ENCODE measurements at places on chromosomes 12 and 14. TPM values are rescaled to one million over a fixed set of nuclear protein-coding genes. Genes with fewer than 3 reads are reported as not detected.

DNA sequence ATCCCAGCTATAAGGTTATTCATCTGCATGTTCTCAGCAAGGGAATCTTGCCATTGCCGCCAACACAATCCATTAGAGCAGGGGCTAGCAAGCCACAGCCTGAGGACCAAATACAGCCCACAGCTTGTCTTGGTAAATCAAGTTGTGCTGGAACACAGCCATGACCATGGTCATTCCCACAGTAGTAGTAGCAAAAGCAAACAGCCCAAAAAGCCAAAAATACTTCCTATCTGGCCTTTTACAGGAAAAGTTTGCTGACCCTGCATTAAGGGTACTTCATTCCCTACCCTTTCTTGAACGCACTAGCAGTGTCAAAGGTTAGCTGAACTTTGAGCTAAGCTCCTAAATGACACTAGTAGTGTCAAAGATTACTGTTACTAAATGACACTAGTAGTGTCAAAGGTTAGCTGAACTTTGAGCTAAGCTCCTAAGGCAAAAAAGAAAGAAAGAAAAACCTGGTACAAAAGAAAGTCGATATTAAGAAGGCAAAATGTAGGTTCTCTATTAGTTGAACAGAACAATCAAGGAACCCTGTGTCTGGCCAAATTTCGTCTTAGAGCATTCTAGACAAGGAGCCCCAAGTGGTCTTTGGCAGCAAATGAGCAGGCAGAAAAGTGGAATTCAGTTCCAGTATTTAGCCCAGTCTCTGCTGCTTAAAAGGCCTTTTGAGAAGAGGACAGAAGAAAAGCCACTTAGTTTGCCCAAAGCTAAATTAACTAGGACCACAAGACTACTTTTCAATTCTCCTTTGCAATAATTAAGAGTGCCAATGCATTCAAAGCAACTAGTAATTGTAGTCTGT, 67.7 kb downstream of the NT5DC3 start:
- DNase-seq = no peak

DNA sequence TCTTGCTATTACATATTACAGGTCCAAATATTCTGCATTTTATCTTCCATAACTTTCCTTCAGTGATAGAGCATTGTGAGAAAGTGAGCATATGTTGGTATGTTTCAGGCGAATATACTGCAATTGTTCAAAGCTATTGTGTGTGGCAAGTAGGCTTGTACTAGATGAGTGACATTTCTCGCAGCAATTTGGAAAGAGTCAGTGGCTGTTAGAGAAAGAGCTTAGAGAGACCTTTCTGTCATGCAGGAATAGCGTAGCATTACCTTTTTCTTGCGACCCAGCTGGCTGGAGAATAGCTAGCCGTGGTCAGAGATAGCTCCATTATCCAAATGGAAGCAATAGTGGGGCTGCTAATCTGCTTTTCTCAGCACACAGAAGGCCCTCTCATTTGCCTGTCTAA, 678.5 kb upstream of the FOXG1 start:
- DNase-seq = no peak

- DNase-seq = peak; percentile 21
Measured at GRCh38 chr14:91059576-91060350, 678 bp downstream of the RPS6KA5 start.

GRCh38 chr14:63533474-63533873, 9.7 kb downstream of the PPP2R5E start:
- no peak for DNase-seq

DNA sequence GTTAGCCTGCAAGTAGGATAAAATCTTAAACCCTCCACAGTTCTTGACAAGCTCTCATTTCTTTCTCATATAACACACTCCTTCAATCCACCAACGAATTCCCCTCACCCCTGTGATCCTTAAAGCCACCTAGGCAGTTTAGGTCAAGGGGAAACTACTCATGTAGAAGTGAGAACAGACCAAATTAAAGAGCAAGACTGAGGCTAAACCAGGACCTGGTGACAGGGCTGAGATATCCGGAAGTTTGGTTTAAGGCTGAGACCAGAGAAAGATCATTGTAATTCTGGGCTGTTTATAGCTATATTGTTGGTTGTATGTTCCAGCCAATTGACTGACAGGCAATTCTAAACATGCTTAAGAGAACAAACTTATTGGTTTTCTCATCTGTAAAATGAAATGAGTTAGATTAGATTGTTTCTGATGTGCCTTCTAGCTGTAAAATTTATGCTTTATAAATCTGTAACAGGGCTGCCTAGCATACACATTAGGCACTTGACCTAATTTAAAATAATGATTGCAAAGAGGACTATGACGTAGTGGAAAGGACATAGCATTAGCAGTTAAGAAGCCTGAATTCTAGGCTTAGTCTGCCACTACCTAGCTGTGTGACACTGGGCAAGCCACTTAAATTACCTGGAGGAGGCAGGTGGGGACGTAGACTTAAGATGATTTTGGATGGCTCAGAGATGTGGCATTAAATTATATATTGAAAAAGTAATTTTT, 53.9 kb upstream of the PTGR2 start:
- no peak for DNase-seq

The DHRS2 gene
- 1.1 TPM for total RNA-seq

The BRI3BP gene
- total RNA-seq = 16.0 TPM

The NKX2-1 gene
- total RNA-seq = not detected

The VRTN gene
- total RNA-seq = not detected

The DAO gene
- not detected for total RNA-seq
